Camera-type eye (tissue), 1 donor: ENCODE measurements at places on chromosomes 6 and 20. TPM values are rescaled to one million over a fixed set of nuclear protein-coding genes. Genes with fewer than 3 reads are reported as not detected.

GNAS-AS1 gene
- 1.8 TPM for total RNA-seq

PEX7 gene
- total RNA-seq = 13.3 TPM

CTAGE9 gene
- total RNA-seq = not detected

TCF21 gene
- not detected for total RNA-seq

IL17A gene
- not detected for total RNA-seq

SLA2 gene
- 0.38 TPM for total RNA-seq

SLC24A3 gene
- 12.8 TPM for total RNA-seq

POFUT1 gene
- total RNA-seq = 33.4 TPM

PCED1A gene
- total RNA-seq = 41.1 TPM

GMDS gene
- 53.0 TPM for total RNA-seq

SMIM8 gene
- 31.7 TPM for total RNA-seq

MSH5 gene
- 16.5 TPM for total RNA-seq

RIPPLY2 gene
- total RNA-seq = 2.7 TPM
